ENCODE measurements at places on chromosomes 6 and 20.

DNA sequence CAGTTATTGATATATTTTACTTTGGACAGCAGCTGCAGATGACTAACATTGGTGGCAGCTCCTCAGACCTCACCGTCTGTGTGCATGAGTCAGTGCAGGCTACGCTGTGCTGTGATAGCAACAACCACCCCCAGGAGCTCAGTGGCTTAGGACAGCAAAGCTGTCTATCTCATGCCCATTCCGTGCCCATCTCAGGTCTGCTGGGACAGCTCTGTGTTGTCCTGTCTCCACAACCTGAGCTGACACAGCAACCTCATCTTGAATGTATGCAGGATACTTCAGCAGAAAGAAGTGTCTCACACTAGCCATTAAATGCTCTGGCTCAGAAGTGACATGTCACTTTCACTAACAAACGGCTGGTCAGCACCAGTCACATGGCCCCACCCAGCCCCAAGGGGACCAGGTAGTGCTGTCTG is 47.7 kb downstream of the BANF2 start:
- DNase-seq = no peak

GRCh38 chr20:53677447-53678314 is 84.0 kb upstream of the ZNF217 start:
- DNase-seq = peak; percentile 85

DNA sequence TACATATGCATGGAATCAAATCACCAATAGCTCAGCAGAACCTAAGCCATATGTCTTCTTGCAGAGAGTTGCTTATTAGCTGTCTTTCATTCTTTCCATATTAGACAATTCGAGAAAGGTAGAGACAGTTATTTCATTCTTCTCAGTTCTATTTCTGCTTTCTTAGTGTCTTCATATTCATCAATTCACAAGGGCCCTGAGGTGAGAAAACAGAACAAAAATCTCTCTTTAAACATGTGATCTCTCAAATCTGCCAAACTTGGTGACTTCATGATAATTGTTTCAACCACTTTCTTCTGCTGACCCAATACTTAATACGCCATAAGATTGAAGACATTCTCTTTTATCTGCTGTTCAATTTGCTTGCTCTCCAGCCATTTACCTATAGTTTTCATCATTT is 229.7 kb upstream of the MARCKS start:
- DNase-seq = no peak

DNA sequence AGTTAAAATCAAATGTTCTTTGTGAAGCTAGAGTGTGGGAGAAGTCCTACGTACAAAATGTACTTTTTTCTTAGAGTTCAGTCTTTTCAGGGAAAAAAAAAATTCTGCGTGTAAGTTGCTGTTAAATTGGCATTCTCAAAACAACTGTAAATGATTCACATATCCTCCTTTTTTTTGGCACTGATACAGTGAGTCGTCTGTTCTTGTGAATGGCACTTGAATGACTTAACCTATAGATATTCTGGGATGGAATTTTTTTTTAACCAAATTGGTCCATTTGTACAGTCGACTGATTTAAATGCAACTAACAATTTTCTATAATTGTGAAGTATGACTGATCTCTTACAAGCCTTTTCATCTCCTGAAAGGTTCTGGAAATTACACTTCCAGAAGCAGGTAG is 5.5 kb upstream of the JAG1 start:
- no peak for DNase-seq

DNA sequence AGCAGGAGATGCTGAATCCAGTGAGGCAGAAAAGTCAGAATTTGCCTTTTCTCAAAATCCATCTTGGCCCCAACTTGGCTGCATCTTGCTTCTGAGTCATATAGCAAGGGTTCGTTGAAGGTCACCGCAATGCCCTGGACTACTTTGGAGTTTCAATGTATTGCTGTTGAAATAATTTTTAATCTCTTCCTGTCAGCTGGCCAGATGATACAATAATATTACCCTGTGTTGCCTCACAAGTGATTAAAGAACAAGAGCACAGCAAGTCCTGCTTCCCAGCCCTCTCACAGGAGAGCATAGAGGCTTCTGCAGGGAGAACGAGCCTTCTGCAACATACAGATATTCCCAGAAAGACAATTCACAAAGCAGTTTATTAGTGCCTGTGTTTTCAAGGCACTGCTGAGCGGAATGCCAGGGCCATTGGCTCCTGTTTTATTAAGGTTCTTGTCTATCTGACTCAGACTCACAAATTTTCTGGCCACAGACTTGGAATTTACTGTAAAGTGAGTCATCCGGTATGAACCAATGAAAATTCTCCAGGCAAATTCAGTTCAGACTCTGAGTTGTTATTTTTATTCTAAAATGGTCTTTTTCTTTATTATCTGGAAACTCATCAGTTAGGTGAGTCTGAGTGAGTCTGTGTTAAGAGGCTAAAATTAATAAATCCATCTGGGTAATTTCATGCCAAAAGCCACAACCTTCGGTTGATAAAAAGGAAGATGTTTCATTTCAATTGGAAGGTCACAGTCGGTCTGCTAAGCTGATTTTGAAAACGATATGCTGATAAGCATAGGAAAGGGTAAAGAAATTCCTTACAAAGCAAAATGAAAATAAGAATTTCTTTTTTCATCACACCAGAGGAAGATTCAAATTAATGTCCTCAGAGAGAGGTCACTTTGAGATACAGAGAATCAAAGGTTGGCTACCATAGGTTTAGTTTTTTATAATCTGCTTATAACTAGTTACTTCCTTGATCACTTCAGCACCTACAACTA is 289.4 kb upstream of the STXBP5 start:
- no peak for DNase-seq

- DNase-seq = no peak
These were observed 587.5 kb downstream of the RFPL4B start for GRCh38 chr6:112934433-112935327.

DNA sequence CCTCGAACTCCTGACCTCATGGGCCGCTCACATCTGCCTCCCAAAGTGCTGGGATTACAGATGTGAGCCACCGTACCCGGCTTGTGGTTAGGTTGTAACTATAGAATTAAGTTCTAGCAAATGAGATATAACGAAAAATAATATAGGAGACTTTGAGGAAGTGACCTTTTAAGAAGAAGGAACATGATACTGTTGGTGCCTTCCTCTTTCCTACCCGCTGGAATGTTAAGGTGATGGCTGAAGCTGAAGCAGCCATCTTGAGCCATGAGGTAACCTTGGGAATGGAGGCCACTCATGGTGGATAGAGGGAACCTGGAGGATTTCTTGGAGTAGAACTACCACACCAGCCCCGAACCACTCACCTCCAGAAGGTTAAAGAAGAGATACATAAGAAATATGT is 48.1 kb upstream of the MDGA1 start:
- no peak for DNase-seq

DNA sequence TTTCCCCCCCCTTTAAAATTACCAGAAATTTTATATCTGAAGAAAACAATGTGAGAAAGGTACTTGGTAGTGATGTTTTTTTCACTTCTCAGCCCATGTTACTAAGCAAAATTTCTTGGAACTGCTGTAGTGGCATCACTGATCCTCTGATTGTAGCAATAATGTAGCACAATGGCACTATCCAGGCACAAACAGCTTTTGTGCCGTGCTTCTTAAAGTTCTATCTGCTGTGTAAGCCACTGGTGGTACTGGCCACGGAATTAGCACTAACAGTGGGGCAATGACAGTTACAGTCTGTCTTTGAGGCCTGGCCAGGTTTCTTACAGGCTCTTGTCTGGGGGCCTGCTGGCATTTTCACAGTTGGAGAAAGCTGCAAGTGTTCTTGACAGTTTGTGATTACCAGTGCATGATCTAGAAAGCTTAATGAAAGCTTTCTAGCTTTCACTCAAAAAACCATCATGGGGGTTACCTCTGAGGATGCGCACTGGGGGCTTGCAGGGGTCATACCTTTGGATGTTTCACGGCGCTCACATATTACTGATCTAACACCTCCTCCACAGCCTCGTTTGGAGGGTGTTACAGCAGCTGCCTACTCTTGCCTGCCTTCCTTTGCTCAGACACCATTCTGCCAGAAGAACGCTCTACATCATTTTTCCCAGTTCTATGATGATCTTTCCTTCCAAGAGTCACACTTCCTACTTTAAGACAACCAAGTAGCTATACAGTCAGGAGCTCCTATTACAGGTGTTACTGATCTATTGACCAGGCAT is 58.4 kb upstream of the ARMH2 start:
- no peak for DNase-seq

GRCh38 chr6:12947151-12947871 is 230.7 kb downstream of the PHACTR1 start:
- DNase-seq = no peak

DNA sequence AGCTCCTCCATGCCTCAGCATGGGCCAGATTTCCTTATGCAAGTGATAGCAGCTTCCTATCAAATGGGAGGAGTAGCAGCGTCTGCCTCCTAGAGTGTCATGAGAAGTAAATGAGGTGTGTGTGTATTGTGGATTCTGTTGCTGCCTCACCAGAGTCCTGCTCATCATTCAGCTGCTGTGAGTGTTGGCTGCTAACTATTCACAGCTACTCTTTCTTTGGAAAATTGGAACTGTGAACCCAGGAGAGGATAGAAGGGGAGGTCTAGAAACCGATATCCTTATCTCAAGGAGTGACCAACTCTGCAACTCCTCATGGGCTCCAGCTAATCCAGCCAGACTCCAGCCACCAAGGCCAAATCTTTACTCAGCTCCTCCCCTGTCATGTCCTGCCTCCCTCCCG is 63.3 kb downstream of the TOX2 start:
- no peak for DNase-seq

DNA sequence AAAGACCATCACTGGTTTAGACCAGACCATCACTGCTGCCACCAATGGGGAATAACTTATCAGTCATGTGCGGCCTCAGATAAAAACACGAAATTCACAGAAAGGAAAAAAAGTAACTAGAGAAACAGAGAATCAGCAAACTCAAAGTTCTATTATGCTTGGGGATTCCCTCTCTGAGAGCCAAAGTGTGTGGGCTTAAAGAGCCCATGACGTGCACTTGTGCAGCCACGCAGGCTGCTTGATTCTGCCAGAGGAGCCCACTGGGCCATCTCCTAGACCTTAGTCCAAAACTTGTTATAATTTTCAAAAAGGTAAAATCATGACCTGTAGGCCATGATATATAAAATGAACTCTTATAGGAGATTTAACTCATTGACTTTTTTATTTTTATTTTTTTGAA is 15.2 kb downstream of the RAB44 start:
- DNase-seq = no peak
